ENCODE measurements at places on chromosomes 2 and 18.

DNA sequence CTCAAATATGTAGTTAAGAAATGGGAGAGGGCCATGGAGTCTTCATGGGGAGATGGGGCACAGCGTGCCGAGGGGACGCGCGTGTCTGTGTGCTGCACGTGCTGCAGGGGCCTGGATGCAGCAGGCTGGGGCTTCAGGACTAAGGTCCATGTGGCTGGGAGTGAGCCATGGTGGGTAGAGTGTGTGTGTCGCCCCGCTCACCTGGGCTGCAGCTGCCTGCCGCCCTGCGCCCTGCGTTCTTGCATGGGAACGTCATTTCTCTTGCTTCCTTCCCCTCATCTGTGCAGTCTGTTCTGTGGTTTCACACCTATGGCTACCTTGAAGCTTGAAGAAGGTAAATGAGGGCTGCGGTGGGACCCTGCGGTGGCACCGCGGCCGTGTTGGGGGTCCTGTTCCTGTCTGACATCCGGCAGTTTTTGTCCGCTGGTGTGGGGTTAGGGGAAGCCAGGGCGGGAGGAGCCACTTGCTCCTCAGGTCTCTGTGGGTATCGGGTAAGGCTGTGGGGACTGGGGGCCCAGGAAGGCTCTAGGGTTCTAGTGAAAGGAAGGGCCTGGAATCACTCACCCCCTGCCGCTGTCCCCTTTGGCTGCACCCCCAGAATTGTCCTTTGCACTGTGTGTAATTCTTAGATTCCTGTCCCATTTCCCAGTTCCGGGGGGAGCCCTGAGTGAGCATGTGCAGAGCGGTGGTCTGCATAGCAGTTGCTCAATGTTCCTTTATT is 54.1 kb upstream of the HS6ST1 start:
- no peak for DNase-seq

GRCh38 chr2:172639823-172640222 is 83.9 kb downstream of the PDK1 start:
- no peak for DNase-seq

DNA sequence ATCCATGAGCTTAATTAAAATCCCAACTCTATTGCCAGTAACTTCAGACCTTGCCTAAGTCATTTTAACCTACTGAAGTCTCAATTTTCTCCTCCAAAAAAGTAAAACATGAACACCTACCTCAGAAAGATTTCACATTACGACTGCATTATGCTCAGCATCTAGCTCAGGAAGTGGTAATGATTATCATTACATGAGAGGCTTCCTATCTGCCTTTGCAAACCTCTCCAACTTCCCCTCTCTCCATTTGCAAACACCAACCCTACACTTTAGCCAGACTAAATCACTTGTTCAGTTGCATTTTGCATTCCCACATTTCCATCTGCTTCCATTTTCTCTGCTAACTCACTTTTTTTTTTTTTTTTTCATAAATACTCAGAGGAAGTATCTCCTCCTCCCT is 6.8 kb downstream of the SLC38A11 start:
- no peak for DNase-seq

DNA sequence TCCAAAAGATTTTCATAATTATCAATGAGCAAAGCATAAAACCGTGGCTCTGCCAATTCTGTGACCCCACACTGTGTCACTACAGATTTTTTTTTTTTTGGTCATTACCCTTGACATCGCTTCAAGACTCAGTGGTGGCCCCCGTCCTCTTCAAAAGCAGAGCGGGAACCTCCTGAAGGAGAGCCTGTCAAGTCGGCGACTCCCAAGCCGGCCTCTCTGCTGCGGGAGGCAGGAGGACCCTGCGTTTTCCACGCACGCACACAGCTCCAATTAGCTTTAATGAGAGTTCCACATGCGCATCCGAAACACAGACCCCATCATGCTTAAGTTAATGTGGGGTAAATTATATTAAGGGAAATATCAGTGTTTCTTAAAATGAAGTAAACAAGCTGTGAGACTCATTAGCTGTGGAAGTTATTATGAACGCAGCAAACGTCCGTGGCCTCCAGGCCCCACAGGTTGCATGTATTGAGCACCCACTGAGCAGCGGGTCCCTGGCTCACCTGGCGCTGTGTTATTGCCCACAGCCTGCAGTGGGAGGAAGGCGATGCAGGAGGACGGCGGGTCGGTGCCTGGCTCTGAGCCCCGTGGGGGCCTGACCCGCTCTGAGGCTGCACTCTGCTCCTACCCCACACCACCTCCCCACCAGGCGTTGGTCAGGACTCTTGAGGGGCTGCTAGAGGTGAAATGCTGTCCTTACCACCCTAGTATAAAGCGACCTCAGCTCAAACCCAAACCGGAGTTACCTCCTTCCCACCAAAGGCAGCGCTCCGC is 181.0 kb upstream of the SALL3 start:
- no peak for DNase-seq

DNA sequence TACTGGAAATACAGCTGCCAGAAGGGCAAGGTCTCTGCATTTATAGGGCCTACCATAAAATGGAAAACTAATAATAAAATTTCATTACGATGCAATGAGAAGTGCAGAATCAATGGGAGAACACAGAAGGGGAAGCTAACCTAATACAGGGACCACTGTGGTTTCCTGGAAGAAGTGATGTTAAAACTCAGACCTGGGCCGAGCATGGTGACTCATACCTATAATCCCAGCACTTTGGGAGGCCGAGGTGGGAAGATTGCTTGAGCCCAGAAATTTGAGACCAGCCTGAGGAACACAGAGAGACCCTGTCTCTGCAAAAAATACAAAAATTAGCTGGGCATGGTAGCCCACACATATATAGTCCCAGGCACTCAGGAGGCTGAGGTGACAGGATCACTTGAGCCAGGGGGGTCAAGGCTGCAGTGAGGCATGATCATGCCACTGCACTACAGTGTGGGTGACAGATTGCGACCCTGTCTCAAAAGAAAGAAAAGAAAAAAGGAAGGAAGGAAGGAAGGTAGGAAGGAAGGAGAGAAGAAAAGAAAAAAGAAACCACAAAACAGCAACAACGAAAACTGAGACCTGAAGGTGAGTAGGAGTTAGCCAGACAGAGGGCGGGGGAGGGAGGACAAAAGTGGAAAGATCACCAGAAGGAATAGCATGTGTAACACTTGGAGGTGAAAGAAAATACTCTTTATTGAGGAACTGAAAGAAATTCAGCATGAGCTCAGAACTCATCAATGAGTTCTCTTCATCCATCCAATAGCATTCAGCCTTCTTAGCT is 58.3 kb upstream of the DTNA start:
- DNase-seq, result no peak

DNA sequence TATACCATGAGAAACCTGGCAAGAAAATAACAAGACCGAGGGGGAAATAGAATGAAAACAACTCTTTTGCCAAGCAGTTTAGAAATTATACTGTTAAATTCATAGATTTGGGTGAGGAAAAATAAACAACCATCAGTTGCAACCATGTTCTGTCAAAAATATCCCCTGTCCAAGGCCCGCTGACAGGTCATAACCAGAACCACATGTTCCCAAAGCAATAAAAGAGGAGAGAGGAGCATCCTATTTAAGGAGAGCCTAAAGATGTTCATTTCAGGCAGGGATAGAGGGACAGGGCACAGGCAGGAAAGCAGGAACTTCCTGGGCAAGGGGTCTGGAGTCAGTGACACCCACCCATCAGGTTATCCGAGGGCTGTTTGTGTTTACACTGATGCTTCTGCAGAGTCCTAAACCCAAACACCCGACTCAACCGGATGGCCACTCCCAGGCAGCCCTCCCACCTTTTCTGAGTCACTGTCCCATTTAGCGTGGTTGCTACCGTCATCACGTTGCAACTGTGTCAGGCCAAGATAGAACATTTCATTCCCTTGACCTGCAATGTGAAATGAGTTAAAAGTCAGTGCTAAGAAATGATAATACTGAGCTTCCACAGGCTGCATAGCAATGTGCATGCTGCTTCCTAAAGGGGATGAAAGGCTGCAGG is 468.3 kb upstream of the RAB12 start:
- DNase-seq, result no peak

GRCh38 chr2:38158378-38159118 is 82.6 kb upstream of the CYP1B1 start:
- no peak for DNase-seq

DNA sequence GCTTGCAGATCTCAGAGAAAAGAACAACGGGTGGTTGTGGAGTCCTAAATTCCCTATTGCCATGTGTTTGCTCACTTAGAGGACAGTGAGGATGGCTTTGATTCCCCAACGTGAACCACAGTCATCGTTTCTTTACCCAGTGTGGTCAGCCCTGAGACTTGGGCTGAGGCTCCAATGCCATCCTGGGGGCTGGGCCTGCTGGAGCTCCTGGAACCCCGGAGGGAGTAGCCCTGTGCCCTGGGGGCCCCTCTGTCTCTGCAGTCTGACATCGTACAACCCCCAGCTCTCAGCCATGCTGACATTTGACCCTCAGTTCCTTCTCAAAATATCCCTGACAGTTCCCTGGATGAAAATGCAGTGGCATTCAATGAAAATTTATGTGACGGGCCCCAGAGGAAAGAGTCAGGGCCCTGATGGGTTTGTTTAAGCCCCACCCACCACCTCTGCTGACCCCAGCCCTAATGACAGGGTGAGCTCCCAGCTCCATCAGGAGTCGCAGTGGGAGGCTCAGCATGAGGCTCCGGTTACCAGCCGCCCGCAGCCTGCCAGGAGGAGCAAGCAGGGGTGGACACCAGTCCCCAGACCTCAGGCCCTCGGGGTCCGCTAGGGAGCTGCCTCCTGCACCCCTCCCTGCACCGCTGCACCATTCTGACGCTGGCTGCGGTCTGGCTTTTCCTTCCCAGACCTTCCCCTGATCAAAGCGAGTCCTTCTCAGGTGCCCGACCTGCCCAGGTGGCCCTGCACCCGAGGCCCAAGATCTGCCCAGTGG is 120.9 kb downstream of the TWIST2 start:
- DNase-seq, result no peak

- DNase-seq, result peak; percentile 76
These were observed 17.7 kb downstream of the IWS1 start for GRCh38 chr2:127508631-127509034.

- DNase-seq, result no peak
These were observed 36.2 kb downstream of the THADA start for GRCh38 chr2:43559391-43560230.

DNA sequence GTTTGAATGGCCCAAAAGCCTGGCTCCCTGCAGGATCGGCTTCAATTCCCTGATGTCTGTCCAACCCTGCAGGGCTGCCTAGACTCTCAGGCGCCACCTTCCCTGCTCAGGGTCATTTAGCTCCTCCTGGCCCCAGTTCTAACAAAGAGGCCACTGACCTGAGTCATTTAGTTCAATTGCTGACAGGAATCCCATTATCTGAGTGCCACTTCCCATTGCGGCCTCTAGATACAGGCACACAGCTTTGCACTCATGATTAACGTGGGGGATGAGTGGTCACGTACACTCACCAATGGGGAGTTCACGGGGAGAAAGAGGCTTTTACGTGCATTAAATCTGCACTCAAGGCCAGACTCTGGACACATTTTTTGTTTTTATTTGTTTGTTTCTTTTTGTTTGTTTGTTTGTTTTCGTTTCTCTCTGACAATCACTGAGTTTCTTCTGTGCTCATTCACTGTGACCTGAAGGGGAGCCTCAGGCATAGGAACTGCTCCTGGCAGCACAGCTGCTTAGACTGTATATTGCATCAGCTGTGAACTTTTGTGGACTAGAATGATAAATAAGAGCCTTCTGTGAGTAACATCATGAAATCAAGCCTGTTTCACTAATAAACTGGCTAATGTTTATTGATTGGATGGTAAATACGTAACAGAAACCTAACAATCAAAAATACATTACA is 118.9 kb upstream of the CTNNA2 start:
- peak; percentile 24 for DNase-seq

DNA sequence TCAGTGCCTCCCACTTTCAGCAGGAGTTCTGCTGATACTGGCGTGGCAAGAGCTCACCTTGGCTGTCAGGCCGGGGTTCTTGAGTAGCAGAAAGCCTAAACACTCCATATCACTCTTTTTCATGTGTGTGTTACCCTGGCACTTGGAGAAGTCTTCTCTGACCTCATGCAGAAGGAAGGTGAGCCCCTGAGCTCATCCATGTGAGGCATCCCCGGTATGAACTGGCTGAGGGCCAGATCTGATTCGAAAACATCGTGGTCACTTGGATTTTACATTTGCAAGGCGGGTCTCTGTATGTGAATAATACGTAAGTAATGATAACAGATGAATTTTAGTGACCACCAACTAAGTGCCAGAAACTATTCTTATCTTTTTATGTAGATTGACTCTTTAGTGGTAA is 93.6 kb downstream of the RAPGEF4 start:
- no peak for DNase-seq

GRCh38 chr2:105954891-105955290 is 210.2 kb downstream of the NCK2 start:
- no peak for DNase-seq

DNA sequence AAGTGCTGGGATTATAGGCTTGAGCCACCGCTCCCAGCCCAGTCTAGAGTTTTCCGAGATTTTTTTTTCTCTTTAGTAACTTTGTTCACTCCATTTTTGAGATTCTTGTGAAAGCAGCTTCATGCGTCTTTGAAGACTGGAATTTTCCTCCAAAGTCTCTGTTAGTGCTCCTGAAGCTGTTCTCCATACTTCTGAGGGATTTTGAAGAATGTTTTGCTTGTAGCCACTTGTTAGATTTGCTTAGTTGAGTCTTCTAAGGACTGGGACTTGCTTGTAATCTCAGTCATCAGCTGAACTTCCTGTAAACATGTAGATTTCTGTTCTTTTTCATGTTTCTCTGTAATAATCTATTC is 234.3 kb downstream of the MYCN start:
- DNase-seq, result no peak

GRCh38 chr2:47509250-47509649 is 106.3 kb downstream of the MSH2 start:
- no peak for DNase-seq

DNA sequence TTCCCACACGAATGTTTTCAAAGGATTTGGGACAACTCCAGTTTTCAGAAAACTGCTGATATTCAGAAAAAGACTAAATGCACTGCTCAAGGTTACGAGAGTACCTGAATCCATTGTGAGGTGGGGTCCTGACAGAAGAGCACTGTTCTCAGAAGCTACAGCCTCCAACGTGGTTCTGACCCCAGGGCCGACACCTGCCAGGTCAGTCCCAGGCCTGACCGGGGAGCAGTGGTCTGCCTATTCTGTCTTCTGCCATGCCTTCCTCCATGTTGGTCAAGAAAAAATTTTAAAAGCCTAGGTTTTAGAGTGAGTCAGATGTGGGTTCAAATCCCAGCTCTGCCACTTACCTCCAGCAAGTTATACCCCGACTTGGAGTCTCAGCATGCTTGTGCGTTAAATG is 212.3 kb downstream of the BCL11A start:
- no peak for DNase-seq

- DNase-seq, result no peak
These were observed 94.9 kb downstream of the FAM161A start for GRCh38 chr2:61759005-61759404.

DNA sequence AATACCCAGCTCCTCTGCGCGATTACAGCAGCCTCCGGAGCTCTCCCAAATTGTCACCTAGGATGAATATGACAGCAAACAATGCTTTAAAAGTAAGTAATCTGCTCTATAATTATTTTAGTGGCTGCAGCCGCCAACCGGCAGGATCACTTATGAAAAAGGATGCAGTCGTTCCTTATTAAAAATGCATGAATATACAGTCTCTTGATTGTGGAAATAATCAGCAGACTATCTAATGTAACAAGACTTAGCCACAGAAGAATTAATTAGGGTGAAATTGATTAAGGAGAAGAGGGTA is 71.8 kb upstream of the STPG4 start:
- DNase-seq, result no peak

- no peak for DNase-seq
These were observed 657.8 kb downstream of the MBD2 start for GRCh38 chr18:53566626-53567025.
